RCC 7860 (cell line): ENCODE measurements at places on chromosomes 11 and 22.
A peak's percentile ranks its signal among the peaks of the same experiment; 100 is the strongest.

GRCh38 chr11:15836795-15837194, 519.6 kb downstream of the SOX6 start:
- DNase-seq = no peak

DNA sequence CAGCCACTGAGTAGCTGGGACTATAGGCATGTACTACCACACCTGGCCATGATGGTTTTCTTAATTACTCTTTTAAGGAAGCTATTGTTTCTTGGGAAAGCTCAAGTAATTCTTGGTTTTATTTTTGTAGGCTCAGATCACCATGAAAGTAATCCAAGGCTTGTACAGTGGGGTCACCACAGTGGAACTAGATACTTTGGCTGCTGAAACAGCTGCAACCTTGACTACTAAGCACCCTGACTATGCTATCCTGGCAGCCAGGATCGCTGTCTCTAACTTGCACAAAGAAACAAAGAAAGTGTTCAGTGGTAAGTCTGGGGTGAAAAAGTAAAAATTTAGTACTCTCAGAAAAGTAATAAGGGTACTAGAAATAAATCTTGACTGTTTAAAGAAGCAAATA, 11.3 kb downstream of the RRM1 start:
- DNase-seq = no peak

- no peak for DNase-seq
Observed at GRCh38 chr11:95450547-95451123, 219.6 kb upstream of the SESN3 start.

DNA sequence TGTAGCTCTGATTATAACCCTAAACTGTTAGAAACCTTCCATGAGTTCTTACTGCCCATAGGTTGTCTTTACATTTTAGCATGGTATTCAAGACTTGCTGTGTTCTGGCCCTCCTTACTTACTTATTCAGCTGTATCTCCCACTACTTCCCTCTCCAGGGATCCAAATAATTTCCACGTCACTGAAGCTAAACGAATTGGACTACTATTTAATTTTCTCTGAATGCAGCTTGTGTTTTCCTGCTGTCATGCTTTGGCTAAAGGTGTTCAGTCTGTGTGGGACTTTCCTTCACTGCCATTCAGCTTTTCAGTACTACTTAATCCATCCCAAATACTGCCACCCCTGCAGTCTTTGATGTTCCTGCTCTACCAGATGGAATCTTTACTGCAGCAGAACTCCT, 88.3 kb downstream of the UVRAG start:
- no peak for DNase-seq

DNA sequence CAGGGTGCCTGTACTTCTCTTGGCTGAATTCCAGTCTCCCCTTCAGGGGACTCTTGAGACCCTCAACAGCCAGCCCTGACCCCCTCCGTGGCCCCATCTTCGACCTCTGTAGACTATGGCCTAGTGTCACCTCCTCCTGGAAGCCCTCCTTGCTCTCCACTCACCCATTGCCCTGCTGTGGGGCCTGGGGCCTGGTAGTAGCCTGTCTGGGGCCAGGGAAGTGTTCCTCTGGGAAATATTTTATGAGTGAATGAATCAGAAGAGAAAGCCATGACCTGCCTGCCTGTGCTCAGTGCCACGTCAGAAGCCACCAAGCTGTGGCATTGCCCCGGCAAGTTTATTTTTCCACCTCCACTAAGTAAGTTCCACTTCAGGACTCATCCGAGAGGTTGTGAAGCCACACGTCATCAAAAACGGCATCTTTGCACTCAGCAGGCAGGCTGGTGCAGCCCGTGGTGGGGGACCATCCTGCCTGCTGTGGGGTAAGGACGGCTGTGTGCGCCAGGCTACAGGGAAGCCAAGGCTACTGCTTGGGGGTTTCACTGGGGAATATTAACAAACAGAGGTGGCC, 59.6 kb upstream of the PPARA start:
- DNase-seq = peak; percentile 42

- peak; percentile 43 for DNase-seq
Observed at GRCh38 chr22:36180038-36180880, 19.7 kb upstream of the APOL3 start.

GRCh38 chr11:31636983-31637382, 127.4 kb downstream of the ELP4 start:
- DNase-seq = no peak
